HL-60 (cell line): ENCODE measurements at places on chromosomes 2 and 18.

DNA sequence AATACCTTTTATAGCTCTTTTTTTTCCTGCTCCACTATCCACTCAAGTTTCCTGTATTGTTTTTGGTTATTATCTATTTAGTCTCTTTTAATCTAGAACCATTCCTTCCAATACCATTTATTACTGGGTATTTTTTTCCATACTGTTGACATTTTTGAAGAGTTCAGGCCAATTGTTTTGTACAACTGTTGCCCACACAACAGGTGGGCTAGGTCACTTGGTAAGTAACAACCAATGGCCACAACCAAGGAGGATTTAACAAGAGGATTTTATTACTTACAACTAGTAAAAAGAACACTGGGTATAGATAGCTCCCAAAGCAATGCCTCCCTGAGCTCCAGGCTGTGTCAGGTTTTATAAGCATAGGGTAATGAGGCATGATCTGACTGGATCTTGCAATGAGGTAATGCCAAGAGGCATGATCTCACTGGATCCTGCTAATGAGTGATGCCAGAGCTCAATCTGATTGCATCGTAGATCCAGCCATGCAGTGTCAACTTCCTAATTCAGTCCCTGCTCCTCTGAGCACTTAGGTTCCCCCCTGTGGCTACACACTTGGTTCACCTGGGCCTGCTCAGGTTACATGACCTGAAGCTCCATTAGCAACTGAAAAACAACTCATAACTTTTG lies 7.1 kb upstream of the CEP68 start:
- no peak for DNase-seq

DNA sequence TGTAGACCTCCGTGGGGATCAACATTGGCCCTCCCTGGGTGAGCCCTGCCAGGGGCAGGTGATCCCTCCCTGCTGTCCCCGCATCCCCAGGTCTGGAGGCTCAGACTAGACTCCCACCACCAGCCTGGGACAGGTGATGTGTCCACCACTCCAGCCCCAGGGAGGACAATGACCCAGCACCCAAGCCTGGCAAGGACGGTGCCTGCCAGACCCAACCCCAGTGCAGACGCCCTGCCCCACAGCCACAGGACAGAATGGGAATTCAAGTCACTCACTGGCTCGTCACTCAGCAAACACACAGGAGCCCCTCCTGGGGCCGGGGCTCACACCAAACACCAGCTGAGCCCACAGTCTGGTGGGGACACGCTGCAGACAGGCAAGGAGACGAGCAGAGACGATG lies 239.7 kb downstream of the ATAD2B start:
- no peak for DNase-seq

DNA sequence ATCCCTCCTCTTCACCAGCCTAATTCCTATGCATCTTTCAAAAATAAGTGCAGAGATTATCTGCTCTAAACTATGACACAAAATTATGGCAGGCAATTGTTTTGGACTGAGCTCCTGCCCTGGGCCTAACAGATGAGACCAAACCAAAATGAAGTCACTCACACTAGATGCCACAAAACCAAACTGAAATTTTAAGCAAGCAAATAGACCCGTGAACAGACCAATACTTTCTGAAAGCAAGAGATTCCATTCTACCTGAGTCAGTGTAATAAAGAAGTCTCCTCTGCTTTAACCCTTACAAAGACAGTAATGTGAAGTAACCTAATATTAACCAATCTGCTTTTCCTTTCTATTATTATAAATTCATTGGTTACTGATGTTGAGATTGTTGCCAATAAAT lies 84.3 kb downstream of the RIT2 start:
- DNase-seq, result no peak

DNA sequence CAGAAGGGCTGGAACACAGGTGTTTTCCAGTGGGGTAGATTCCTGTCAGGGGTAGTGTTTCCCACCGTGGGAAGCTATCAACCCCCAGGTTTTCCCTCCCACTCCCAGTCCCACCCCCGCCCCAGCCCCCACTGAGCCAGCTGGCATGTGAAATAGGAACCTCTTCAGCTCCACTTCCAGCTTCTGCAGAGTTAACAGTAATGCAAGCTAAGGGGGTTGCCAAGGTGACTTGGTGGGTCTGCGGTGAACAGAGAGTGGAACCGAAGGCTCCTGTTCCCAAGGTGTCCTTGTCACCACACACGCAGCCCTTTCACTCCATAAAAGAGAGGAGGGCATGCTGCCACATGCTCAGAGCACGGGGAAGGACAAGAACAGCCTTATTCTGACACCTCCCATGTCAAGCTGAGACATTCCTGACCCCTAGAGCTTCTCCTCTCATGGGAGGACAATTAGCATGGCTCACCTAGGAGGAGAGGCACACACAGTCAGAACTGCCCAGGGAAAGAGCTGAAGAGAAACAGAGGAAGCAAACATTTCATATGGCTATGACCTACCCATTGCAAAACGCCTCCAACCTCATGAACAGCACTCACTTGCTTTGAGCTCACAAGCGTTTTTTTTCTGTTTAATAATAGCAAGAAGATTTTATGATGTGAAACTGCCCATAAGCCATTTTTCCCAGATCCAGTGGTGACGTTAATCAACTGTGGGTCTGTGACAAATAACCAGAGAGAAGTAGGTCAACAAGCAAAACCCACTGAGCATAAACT lies 39.8 kb upstream of the TBC1D8 start:
- DNase-seq, result peak; percentile 53

GRCh38 chr2:179455824-179456223 lies 191.2 kb upstream of the SESTD1 start:
- no peak for DNase-seq
